ENCODE measurements at places on chromosomes 5 and 9.
A peak's percentile ranks its signal among the peaks of the same experiment; 100 is the strongest.

- no peak for DNase-seq
Observed at GRCh38 chr5:124703995-124704394, 42.4 kb downstream of the ZNF608 start.

DNA sequence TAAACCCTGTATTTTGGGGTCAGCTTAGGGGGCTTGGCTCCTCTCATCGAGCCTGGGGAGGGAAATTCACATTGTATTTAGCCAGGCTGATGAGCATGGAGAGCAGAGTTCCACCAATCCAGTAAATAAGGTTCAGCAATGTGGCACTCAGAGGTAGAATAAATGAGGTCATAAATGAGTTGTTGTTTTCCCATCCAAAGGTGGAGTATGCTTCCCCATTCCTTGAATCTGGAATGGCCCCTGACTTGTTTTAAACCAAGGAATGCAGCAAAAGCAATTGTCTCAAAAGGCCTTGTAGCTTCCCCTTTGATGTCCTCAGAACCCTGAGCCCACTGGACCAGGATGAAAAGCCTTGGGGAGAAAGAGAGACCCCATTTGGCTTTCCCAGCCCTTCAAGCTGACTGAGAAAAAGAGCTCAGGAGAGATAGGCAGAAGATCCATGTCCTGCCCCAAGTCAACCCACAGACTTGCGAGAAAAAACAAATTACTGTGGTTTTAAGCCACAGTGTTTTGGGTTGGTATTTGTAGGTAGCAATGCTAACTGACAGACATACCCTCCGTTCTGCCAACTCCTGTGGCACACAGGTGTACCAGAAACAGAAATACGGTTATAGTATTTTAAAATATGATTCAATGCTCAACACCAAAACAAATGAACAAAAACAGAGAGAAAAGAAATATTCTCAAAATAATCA, 566.0 kb upstream of the DMAC1 start:
- DNase-seq = no peak

DNA sequence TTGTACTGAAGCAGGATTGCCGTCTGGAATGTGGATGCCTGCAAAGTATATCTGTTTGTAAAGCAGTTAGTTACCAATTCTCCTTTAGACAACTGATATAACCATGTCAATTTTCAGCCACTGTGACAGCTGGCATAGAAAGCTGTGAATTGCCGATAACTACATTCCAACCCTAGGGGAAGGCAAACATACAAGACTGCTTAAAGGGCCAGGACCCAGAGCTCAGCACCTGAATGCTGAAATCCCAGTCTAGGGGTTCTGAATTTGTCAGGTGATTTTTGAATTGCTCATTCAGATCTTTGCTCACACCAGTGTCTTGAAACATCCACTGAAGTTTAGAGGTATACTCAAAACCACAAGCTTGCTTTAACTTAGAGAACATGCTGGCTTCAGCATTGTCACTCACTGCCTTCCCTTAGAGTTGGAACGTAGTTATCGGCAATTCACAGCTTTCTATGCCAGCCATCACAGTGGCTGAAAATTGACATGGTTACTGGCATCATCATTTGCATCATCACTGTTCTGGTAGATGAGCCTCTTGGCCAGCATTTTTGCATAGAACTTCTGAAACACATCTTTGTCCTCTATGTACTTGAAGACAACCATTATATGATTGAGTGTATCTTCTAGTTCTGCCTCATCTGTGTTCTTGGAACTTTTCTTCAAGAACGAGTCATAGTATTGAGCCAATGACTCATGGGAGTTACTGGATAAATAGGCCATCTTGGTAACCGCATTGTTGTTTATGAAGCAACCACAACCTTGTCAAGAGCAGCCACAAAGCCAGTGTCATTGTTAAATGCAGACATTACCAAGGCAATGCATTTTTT, 82.1 kb downstream of the CCDC192 start:
- DNase-seq = peak; percentile 83

- no peak for DNase-seq
Observed at GRCh38 chr5:109855056-109855455, 165.3 kb downstream of the MAN2A1 start.

DNA sequence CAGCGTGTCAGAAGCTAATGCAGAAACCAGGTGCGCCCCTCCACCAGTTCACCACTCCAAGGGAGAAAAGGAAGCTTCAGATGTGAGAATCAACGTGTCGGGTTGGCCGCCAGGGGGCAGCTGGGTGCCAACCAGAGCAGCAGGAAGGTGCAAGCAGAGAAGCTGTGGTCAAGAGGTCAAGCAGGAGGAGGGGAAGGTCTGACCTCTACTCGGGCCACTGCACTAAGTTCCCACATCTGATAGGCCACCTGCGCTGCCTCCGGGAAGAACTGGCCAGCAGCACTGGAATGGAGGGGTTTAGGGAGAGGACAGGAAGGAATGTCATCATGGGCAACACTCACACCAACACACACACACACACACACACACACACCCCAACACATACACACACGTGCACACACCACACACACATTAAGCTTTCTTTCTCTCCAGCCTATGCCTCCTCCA, 31.4 kb downstream of the ANXA6 start:
- DNase-seq = peak; percentile 54

GRCh38 chr5:138408023-138408422, 30.8 kb upstream of the REEP2 start:
- DNase-seq = peak; percentile 76

DNA sequence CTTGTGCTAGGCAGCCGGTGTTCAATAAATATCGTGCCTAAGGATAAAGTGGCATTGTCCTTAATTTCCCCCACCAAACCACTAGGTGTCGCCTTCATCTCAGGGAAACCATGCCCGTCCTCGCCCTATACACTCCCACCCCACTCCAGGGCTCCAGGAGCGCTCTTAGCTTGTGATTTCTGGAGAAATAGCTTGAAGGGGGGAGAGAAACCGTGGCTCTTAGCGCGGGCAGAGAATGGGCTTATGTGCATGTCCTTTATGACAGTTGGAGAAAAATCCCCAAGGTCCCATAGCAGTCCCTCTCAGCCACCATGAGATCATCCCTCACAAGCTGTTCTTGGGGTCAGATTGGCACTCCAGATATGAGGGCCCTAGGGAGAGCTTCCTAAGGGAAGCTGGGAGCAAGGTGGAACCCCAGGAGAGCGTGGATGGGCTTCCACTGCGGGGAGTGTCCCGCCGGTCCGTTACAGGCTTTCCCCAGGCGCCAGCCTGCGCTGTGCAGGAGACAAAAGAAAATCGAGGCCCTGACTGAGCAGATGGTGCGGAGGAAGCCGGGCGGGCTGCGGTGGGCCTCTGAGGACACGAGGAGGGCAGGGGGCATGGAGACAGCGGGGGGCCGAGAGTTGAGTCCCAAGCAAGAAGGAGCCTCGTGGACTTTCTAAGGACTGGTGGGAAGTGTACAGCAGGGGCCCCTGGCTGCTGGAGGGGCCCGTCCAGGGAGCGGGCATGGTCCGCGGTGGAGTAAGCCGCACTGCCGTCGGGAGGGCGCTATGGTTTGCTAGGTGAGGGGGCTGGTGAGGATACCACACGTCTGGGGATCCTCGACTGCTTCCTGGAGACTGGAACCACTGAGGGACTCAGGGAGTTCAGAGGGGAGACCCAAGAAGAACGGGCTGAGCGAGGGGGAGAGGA, 750 bp upstream of the NPR2 start:
- DNase-seq = peak; percentile 37

DNA sequence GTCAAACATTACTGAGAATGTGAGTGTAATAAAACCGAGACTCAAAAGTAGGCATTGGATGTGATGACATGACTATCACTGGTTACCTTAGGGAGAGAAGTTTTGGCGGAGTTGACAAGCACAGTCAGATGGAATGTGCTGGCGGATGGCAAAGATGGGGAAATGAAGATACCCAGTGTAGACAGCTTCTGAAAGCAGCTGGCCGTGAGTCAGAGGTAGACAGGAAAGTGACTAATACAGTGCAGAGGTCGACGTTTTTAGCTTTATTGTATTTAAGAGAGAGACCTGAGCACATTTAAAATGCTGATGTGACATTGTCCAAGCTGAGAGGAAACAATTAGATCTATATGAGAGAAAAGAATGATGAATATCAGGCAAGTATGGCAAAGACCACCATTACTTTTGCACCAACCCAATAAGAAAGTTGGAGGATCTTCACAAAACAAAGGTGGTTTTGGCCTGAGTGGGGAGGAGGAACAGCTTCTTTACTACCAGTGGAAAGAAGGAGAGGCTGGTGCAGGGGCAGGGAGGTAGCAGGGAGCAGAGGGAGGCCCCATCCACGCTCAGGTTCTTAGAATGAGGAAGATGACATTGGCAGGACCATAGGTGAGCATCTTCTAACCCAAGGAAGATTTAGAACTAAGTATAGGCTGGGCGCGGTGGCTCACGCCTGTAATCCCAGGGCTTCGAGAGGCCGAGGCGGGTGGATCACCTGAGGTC, 36.7 kb upstream of the KCNIP1 start:
- no peak for DNase-seq

GRCh38 chr5:58064801-58065200, 395.1 kb downstream of the PLK2 start:
- DNase-seq = no peak

GRCh38 chr5:133120156-133120750, 68.4 kb downstream of the HSPA4 start:
- no peak for DNase-seq

GRCh38 chr5:82494942-82495341, 216.8 kb upstream of the RPS23 start:
- no peak for DNase-seq

- no peak for DNase-seq
Observed at GRCh38 chr5:141420855-141421488, at the start of gene PCDHGA11. Gene PCDHGA11, plus strand, starts transcription at chr5:141421051. Its CDS starts 177 bp downstream, at chr5:141421228.

Data from T-helper 2 cell (primary cell).